ENCODE measurements at places on chromosomes 7 and 10.

DNA sequence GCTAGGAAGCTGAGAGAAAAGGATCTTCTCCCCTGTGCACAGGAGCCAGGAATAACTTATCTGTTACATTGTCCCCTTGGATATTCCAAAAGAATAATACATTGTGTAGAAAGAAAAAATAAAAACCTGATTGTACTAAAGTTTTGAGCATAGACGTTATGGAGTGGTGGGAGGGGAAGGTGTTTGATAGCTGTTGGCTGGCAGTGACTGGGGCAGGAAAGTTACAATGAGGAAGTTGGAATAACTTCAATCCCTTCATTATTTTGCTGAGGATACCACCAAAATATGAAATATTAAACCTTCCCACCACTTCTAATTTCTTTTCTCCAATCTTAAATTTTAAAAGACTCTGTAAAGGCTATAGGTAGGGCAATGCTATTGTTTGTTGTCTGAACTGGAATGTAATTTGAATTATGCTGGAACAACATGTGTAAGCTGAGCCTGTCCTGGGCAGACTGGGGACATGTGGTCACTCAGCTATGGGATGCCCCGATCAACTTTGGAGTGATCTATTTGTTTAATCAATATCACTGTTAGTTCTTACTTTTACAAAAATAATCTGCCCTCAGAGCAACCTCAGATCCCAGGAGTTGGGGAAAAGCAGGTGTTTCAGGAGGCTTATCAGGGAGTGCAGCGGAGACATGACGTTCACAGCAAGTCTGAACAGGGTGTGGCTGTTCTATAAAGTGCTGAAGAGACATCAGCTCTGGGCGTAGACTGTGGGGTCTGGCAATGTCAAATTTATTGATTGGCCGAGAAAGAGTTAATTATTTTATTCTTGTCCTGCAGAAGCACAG, 20.8 kb downstream of the CYP3A43 start:
- DNase-seq, result no peak

DNA sequence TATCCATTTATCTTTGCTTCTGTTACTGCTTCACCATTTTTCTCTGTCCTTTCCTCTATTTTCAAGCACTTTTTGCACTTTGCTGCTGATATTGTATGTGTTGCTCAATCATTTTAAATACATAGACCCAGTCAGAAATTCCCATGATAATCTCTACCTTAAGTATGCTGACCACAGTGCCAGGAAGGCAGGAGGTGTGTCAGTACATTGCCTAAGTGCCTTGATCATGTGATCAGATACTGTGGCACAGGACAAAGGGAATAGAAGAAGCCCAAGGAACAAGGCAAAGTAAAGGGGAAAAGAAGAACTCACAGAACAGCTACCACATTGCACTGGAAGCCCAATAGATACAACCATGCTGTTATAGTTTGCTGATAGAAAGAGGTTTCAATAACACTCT, 53.7 kb upstream of the CD36 start:
- DNase-seq, result no peak

DNA sequence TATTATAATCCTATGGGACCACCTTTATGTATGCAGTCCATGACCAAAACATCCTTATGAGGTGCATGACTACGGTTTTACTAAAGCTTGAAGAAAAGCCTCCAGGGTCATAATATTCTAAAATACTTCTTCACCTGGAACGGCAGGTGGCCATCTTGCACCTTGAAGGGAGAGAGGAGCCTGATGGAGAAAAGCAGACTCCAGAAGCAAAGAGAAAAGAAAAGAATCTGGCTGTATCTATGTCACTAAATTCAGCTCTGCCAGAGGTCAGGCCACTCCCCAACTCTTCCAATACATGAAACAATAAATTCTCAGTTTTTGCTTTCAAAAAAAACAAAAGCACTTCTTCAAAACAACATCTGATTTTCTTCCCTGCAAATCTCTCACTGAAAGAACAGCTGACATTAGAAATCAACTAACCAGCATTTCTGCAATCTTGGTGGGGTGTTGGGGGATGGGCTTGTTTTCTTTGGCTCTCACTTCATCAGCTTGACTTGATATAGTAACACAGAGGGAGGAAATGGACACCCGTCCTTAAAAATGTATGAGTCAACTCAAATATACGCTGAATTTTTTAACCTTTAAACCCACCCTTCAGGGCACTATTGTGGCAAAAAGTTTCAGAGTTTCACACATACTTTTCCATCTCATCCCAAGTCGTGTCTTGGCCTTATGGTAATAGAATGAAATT, 21.7 kb downstream of the HIBADH start:
- no peak for DNase-seq

DNA sequence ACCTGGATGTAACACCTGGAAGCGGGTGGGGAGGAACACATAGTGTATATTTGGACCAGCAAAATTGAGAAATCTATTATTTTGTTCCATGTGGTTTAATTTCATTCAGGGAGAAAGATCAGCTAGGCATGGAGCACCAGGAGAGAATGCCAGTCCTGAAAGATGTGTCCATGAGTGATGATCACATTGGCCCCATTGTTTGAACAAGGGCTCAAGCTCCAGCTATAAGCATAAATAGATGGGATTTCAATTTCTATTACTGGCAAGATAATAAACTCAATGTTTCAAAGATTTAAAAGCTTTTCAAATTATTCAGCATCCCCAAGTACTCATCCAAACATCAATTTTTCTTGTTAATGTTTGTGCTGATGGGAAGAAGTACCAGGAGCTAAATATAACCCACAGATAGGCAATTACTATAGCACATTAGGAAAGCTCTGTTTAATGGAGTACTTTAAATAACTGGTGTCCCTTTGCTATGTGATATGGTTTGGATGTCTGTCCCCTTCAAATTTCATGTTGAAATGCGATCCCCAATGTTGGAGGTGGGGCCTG, 275.3 kb upstream of the PHYHIPL start:
- DNase-seq, result no peak

- DNase-seq, result peak; percentile 61
Measured at GRCh38 chr7:38142736-38143135, 35.3 kb upstream of the STARD3NL start.

GRCh38 chr10:96910488-96911395, 78.6 kb downstream of the LCOR start:
- peak; percentile 67 for DNase-seq

GRCh38 chr7:91212582-91212981, 51.7 kb upstream of the FZD1 start:
- no peak for DNase-seq

GRCh38 chr7:38463277-38464225, 167.6 kb downstream of the AMPH start:
- peak; percentile 54 for DNase-seq

DNA sequence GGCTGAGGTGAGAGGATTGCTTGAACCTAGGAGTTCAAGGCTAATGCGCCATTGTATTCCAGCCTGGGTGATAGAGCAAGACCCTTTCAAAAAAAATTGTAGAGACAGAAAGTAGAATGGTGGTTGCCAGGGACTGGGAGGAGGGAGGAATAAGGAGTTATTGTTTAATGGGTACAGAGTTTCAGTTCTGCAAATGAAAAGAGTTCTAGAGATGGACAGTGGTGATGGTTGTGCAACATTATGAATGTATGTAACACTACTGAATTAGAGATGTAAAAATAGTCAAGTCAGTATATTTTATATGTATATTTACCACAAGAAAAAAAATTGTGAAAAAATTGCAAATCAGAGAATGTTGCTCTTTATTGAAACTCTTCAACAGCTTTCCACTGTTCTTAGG, 266.5 kb upstream of the NPY start:
- DNase-seq, result no peak

DNA sequence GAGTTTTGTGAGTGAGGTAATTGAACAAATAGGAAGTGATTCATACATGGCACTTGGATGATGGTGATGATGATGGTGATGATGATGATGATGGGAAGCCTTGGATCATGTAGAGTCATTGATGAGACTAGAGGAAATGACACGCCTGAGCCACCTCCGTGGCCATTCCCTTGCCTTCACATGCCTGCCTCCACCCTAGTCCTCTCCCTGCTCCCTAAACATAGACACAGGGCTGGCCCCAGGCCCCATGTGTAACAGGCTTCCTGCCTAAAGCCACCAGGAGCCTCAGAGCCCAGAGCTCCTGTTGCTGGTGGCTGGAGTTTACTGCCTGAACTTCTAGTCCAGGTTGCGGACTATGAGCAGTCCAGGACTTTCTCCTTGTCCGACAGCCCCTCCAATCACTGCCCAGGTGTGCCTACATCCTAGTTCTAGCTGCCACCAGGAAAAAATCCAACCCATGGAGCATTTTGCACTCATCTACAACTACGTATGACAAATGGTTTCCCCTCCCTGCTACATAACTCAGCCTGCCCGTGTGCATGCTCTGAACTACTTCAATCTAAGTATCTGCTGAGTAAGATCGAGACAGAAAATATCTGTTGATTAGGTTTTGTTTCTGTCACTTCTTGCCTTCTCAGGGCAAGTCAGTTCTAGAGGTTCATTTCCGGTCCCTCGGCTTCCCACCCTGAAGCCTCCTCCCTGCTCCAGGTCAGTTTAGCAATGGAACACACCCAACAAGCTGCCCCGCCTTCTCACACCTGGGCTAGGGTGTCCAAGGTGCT, 35.5 kb upstream of the KDM7A start:
- no peak for DNase-seq

DNA sequence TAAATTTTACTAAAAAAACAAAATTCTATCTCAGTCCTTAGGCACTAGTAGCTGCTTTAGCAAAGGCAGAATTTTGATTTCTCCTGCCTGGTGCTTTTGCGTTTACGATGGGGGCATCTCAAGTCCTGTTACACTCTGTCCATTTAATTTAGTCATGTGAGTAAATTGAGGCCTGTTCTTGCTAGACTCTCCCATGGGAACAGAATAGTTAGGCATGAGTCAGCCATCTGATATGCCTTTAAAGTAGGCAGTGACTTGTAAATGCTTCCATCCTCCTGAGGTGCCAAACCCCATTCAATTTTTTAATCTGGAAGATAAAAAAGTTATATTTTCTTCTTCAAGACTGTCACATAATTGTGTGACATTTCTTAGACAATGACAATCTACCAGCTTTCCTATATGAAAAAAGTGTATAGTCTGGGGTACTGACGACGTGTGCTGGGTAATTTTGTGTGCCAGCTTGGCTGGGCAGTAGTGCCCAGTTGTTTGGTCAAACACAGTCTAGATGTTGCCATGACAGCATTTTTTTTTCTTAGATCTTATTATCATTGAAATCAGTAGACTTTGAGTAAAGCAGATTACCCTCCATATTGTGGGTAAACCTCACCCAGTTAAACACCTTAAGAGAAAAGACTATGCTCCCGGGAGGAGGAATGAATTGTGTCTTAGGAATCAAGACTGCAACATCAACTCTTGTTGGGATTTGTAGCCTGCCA, 603.4 kb downstream of the SORCS1 start:
- DNase-seq, result no peak

DNA sequence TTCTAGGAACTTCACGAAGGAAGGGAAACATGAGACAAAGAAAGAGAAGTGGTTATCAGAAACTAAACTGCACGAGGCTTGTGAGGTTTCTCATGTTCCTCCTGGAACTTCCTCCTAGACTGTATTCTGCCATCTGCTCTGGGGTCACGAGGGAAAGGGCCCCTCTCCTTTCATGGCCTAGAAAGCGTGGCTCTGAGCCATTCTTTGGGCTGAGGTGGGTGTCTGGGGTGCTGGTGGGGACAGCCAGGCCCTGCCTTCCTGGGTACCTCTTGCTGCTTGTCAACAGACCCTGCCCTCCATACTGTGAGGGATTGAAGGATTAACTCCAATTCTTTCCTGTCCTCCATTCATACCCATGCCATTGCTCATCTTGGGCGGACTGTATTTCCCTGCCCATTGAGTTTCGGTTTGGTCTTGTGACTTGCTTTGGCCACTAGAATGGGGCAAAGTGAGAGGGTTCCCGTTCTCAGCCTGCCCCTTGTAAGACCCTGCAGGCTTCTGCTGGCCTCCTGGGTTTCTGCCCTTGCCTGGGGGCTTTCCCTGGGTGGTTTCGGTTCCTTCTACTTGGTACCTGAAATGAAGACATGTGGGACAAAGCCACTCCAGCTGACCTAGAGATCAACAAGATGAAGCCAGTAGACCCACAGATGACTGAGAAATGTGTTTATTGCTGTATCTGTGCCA, 14.9 kb upstream of the GIMAP8 start:
- peak; percentile 97 for DNase-seq

DNA sequence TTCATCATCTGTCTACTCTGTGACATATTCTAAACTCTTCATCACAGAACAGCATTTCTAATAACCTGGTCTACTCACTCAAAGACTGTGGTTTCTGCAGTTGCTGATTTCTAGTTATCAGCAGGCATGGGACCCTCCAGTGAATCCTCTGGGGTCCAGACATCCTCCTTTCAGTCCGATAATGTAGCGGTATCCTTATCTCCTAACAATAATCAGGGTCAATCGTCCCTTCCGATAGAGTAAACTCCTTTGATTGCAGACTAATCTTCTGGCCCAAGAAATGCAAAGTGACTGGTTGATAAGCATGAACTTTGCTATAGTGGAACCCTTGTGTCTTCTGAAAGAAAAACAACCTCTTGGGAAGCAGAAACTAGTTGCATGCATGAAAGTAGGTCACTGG, 1209.8 kb upstream of the CELF2 start:
- no peak for DNase-seq

- no peak for DNase-seq
Measured at GRCh38 chr10:107747851-107748250, 583.3 kb upstream of the SORCS1 start.

DNA sequence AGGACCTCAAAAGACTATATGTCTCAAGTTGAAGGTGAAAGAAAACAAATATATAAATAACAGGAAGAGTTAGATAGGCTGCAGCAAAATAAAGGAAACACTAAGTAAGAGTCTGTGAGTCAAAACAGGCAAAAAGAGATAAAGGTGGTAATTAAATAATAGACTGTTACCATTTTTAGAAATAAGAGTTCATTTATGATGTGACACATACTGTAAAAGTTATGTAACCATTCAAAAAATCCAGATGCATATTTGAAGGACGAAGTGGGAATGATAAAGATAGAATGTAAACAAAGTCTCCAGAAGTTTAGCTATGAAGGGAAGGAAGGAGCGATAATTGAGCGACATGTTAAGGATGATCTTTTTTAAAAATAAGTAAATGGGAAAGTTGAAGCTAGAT, 50.5 kb downstream of the HECTD2 start:
- no peak for DNase-seq

DNA sequence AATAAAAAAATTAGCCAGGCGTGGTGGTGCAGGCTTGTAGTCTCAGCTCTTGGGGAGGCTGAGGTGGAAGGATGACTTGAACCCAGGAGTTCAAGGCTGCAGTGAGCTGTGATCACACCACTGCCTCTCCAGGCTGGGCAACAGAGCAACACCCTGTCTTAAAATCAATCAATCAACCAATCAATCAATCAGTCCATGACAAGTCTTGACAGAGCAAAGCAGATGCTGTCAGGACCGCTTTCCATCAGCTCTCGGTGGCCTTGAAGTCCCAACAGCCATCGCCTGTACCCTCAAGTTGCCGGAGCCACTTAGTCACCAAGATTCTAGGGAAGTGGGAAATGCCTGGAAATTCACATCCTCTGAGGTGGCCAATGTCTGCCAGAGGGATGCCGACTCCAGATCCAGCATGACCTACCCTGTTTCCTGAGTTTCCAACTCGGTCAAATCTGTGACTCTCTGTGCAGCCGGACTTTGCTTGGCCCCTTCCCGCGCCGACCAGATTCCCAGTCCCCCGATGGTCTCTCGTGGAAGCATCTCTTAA, 871 bp upstream of the CCL24 start:
- DNase-seq, result no peak

Measured in NAMALWA (cell line).